Breast epithelium (tissue), 4 donors: ENCODE measurements at places on chromosomes 3 and 15. TPM values are rescaled to one million over a fixed set of nuclear protein-coding genes. Genes with fewer than 3 reads are reported as not detected.

- H3K27ac ChIP-seq: no peak overlapping the region
- no peaks in the 10 kb centered on the region for H3K36me3 ChIP-seq
- H3K27me3 ChIP-seq: no peaks in the 10 kb centered on the region
- no peak overlapping the region for H3K4me3 ChIP-seq
- H3K4me1 ChIP-seq: no peaks in the 10 kb centered on the region
- DNase-seq: no peak
Observed at GRCh38 chr3:152398495-152398894, 129.8 kb downstream of the MBNL1 start.

- no peak for DNase-seq
- no peaks in the 10 kb centered on the region for H3K27me3 ChIP-seq
- H3K27ac ChIP-seq: no peak overlapping the region
Observed at GRCh38 chr3:66344848-66345578, 124.2 kb downstream of the SLC25A26 start.

GRCh38 chr3:44518782-44519156 lies 36.2 kb upstream of the ZKSCAN7 start:
- H3K4me1 ChIP-seq: no peaks in the 10 kb centered on the region
- no peaks in the 10 kb centered on the region for H3K36me3 ChIP-seq
- DNase-seq: no peak
- H3K4me3 ChIP-seq: no peak overlapping the region
- H3K27ac ChIP-seq: no peak overlapping the region
- peaks cover 17% of the 10 kb centered on the region for H3K27me3 ChIP-seq

Gene FETUB
- not detected for total RNA-seq

GRCh38 chr15:63192619-63193206 lies 3.3 kb downstream of the RAB8B start:
- no peaks in the 10 kb centered on the region for H3K36me3 ChIP-seq
- no peaks in the 10 kb centered on the region for H3K4me1 ChIP-seq
- no peak overlapping the region for H3K27ac ChIP-seq
- no peak for DNase-seq

Gene CTXND1
- total RNA-seq: not detected

DNA sequence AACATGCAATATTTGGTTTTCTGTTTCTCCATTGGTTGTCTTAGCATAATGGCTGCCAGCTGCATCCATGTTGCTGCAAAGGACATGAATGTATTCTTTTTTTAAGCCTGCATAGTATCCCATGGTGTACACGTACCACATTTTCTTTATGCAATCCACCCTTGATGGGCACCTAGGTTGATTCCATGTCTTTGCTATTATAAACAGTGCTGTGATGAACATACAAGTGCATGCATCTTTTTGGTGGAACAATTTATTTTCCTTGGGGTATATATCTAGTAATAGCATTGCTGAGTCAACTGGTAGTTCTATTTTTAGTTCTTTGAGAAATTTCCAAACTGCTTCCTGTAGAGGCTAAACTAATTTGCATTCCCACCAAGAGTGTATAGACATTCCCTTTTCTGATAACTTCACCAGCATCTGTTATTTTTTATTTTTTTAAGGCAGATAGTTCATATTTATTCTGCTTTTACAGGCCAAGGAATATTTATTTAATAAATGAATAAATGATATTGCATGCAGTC lies 62.4 kb upstream of the NPHP3 start:
- no peaks in the 10 kb centered on the region for H3K27me3 ChIP-seq
- no peak overlapping the region for H3K4me3 ChIP-seq
- no peaks in the 10 kb centered on the region for H3K4me1 ChIP-seq
- H3K27ac ChIP-seq: no peak overlapping the region
- no peaks in the 10 kb centered on the region for H3K36me3 ChIP-seq

Gene PSTPIP1
- total RNA-seq: 11.0 TPM

GRCh38 chr3:25397150-25397549 lies 30.9 kb upstream of the RARB start:
- no peak overlapping the region for H3K4me3 ChIP-seq
- H3K36me3 ChIP-seq: no peaks in the 10 kb centered on the region
- no peaks in the 10 kb centered on the region for H3K4me1 ChIP-seq

Gene RPP14
- 11.0 TPM for total RNA-seq

Gene EPHB1
- total RNA-seq: 3.4 TPM

GRCh38 chr3:18732474-18732873 lies 307.3 kb upstream of the SATB1 start:
- H3K4me1 ChIP-seq: no peaks in the 10 kb centered on the region
- DNase-seq: no peak
- no peak overlapping the region for H3K4me3 ChIP-seq

DNA sequence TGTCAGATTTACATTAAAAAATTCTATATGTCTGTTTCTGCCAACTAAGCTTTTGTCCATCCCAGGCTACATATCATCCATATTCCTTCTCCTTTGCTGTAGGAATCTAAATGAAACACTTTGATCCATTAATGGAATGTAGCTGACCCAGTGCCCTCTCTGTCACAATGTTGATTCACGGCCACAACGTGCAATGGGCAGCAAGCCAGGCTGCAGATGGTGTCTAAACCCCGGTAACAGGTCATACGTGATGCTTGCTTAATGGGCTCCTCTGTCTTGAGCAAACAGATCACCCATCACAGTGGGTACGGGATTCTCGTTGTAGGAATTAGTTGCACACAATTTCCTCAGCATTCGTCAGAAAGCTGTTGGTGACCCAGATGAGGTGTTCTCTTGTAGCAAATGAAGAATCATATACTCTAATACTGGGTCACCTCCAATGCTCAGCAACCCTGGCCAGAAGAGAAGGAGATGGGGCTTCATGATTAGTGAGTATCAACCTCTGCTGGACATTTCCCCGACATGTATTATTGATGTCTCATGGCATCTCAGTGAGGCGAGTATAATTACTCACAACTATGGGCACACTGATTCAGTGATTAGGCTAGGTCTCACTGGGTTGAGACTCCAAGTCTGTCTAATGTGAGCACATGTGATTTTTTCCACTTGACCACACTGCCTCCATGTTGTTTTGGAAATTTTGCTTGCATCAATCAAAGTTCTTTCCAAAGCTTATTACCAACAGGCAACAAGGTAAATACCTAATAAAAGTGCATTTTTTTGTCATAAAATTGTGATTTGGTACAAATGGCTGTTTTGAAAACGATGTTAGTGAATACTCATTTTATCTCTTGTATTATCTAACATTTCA lies 12.9 kb upstream of the DCBLD2 start:
- H3K36me3 ChIP-seq: no peaks in the 10 kb centered on the region
- no peak overlapping the region for H3K27ac ChIP-seq
- no peaks in the 10 kb centered on the region for H3K27me3 ChIP-seq
- no peak overlapping the region for H3K4me3 ChIP-seq
- H3K4me1 ChIP-seq: no peaks in the 10 kb centered on the region

DNA sequence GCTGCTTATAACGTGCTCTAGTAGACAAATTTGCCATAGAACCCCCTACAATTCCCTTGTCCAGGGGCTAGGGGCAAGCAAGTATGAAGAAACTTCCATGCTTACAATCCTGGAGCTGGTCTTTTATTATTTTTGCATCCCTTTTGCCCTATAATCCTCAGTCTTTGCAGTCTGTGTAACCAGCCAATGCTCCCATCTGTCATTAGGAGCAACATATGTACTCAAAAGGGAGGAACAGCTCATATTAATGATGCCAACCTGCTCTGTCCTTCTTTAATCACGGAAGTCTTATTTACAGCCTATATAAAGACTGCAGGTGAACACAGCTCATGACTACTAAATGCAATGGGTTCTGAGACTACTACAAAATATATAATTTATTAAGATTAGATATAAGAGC lies 263.3 kb downstream of the ZIC1 start:
- no peaks in the 10 kb centered on the region for H3K4me1 ChIP-seq
- no peak overlapping the region for H3K4me3 ChIP-seq
- H3K36me3 ChIP-seq: no peaks in the 10 kb centered on the region
- no peak overlapping the region for H3K27ac ChIP-seq
- no peak for DNase-seq

- H3K36me3 ChIP-seq: no peaks in the 10 kb centered on the region
- no peaks in the 10 kb centered on the region for H3K4me1 ChIP-seq
- H3K27ac ChIP-seq: peak overlapping the region; percentile 37
- no peaks in the 10 kb centered on the region for H3K27me3 ChIP-seq
- no peak for DNase-seq
Observed at GRCh38 chr3:177729956-177730681, 532.8 kb upstream of the TBL1XR1 start.

Gene TIGIT
- total RNA-seq: 0.48 TPM

Gene ZNF621
- 24.9 TPM for total RNA-seq

Gene DLEC1
- total RNA-seq: 1.1 TPM

DNA sequence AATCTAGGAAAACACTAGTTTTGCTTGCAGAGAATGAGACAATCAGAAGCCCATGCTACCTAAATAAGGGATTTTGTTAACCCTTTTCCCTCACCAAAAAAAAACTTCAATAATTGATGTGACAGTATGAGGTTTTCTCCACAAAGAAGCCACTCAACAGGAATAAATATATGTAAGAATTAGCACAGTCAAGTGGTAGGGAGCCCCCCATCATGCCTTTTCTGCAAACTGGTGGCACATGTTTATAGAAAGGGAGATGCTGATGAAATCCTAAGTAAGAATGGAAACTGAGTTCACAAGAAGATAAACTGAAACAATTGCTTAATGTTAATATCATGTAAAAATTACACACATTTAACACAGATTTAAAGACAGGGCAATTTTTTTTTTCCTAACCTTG lies 51.0 kb downstream of the PHC3 start:
- no peaks in the 10 kb centered on the region for H3K27me3 ChIP-seq
- H3K4me1 ChIP-seq: no peaks in the 10 kb centered on the region
- no peak overlapping the region for H3K4me3 ChIP-seq
- DNase-seq: no peak
- peaks cover 15% of the 10 kb centered on the region for H3K36me3 ChIP-seq

Gene RBPMS2
- 0.66 TPM for total RNA-seq

GRCh38 chr15:43103907-43104306 lies 1.9 kb downstream of the UBR1 start:
- H3K27me3 ChIP-seq: no peaks in the 10 kb centered on the region
- peaks cover 5% of the 10 kb centered on the region for H3K4me1 ChIP-seq
- no peaks in the 10 kb centered on the region for H3K36me3 ChIP-seq
- peak overlapping the region; percentile 60 for H3K27ac ChIP-seq
- H3K4me3 ChIP-seq: peak overlapping the region; percentile 20

DNA sequence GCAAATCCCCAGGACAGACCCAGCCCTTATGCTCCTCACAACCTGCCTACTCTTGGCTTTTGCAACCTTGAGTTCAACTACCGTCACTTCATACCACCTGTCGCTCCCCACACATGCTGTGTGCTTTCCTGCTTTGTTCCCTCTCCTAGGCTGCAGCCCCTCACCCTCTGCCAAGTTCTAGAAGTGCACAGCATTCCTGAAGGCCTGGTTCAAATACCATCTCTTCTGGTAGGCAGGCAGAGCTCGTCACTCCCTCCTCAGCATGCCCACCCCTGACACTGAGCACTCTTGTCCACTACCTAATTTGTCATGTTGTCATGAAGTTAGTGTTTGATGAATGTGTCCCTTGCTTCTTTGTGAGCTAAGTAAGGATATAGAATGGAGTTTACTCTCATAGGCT lies 129.6 kb downstream of the SEMA6D start:
- DNase-seq: no peak
- no peak overlapping the region for H3K27ac ChIP-seq
- H3K36me3 ChIP-seq: no peaks in the 10 kb centered on the region
- H3K27me3 ChIP-seq: no peaks in the 10 kb centered on the region

Gene INO80
- 27.2 TPM for total RNA-seq

Gene SNTN
- not detected for total RNA-seq

Gene XCR1
- total RNA-seq: under 0.01 TPM

Gene HTR3C
- total RNA-seq: not detected

GRCh38 chr3:141083836-141084649 lies 32.9 kb downstream of the SPSB4 start:
- DNase-seq: no peak
- no peaks in the 10 kb centered on the region for H3K4me1 ChIP-seq
- no peaks in the 10 kb centered on the region for H3K27me3 ChIP-seq
- H3K4me3 ChIP-seq: no peak overlapping the region
- H3K36me3 ChIP-seq: no peaks in the 10 kb centered on the region

Gene CTXN2
- total RNA-seq: not detected

- no peaks in the 10 kb centered on the region for H3K4me1 ChIP-seq
- no peak for DNase-seq
- no peak overlapping the region for H3K4me3 ChIP-seq
- no peak overlapping the region for H3K27ac ChIP-seq
Observed at GRCh38 chr15:28975766-28976179, 90.0 kb downstream of the APBA2 start.

Gene MORF4L1
- 330 TPM for total RNA-seq

Gene TUSC7
- total RNA-seq: not detected

GRCh38 chr3:41033956-41034519 lies 165.3 kb upstream of the CTNNB1 start:
- no peaks in the 10 kb centered on the region for H3K4me1 ChIP-seq
- H3K27ac ChIP-seq: no peak overlapping the region
- no peak overlapping the region for H3K4me3 ChIP-seq
- DNase-seq: no peak
- H3K36me3 ChIP-seq: no peaks in the 10 kb centered on the region
- H3K27me3 ChIP-seq: no peaks in the 10 kb centered on the region

GRCh38 chr3:46607603-46608028 lies 4.7 kb upstream of the FAM240A start:
- no peak for DNase-seq
- H3K27me3 ChIP-seq: no peaks in the 10 kb centered on the region
- no peak overlapping the region for H3K4me3 ChIP-seq
- no peaks in the 10 kb centered on the region for H3K36me3 ChIP-seq

GRCh38 chr3:122458992-122459391 lies 43.1 kb upstream of the WDR5B start:
- H3K4me3 ChIP-seq: no peak overlapping the region
- H3K27ac ChIP-seq: no peak overlapping the region
- no peaks in the 10 kb centered on the region for H3K36me3 ChIP-seq
- no peaks in the 10 kb centered on the region for H3K27me3 ChIP-seq
- H3K4me1 ChIP-seq: no peaks in the 10 kb centered on the region
- no peak for DNase-seq

Gene RASGRP1
- 4.8 TPM for total RNA-seq

Gene ISL2
- 0.29 TPM for total RNA-seq

Gene WNT7A
- total RNA-seq: not detected

Gene AMOTL2
- 281 TPM for total RNA-seq

GRCh38 chr3:178137831-178138230 lies 398.4 kb upstream of the KCNMB2 start:
- no peak for DNase-seq
- H3K27ac ChIP-seq: no peak overlapping the region
- no peaks in the 10 kb centered on the region for H3K27me3 ChIP-seq

Gene SLC35G2
- total RNA-seq: 9.5 TPM

Gene GOLGA8R
- 4.2 TPM for total RNA-seq

Gene MKRN2OS
- not detected for total RNA-seq

GRCh38 chr3:28595372-28595771 lies 246.7 kb upstream of the AZI2 start:
- H3K4me3 ChIP-seq: no peak overlapping the region
- H3K27ac ChIP-seq: no peak overlapping the region
- no peaks in the 10 kb centered on the region for H3K36me3 ChIP-seq
- H3K4me1 ChIP-seq: no peaks in the 10 kb centered on the region
- no peaks in the 10 kb centered on the region for H3K27me3 ChIP-seq
